Left hindlimb (tissue), 1 donor: ENCODE measurements at places on chromosomes 13 and 19.
A peak's percentile ranks its signal among the peaks of the same experiment; 100 is the strongest.

DNA sequence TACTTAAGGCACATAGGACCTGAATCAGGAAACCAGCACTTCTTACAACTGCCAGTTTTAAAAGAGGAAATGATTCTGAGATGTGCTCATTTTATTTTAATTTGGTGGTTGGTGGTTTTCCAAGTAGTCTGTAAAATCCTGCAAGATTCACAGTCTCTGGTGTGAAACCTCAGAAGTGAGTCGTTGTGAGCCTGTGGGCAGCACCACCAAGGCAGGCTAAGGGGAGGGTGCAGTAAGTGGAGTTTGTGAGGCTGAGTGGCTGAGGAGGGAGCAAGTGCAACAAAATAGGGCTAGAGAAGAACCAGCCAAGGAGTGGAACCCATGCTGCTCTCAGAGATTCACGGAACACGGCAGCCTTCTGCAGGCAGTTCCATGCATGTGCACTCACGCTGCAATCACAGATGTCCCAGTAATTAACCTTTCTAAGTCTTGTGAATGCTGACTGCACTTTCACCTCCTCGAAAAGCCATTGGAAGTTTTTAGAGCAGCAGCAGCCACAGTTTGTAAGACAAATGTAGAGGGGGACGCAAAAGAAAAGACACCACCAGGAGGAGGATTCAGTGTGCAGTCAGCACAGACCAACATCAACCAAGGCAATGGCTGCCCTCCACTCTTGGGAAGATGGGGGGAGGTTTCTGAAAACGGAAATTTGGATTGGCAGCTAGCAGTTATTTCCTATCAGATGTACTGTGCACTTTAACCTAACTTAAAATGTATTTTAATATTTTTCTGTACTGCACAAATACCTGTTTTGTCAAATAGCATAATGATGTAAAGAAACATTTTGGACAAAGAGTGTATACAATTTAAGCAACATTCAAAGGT is 44.9 kb downstream of the ESD start:
- DNase-seq, result no peak

DNA sequence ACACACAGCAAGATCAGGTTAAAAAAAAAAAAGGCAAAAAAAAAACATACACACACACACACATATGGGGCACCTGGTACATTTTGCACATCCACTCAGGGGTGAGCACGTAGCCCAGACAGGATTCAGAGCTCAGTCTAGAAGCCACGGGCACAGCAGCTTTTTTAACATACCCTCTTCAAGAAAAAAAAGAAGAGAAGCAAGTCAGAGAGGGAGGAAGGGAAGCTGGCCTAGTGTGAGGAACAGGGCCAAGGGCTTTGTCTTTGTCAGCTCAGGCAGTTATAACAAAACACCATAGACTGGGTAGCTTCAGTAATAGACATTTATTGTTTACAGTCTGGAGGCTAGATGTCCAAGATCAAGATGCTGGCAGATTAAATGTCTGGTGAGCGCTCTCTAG is 2.3 kb upstream of the TPM4 start:
- peak; percentile 22 for DNase-seq

GRCh38 chr13:71306821-71307220 is 560.2 kb downstream of the DACH1 start:
- DNase-seq, result no peak

DNA sequence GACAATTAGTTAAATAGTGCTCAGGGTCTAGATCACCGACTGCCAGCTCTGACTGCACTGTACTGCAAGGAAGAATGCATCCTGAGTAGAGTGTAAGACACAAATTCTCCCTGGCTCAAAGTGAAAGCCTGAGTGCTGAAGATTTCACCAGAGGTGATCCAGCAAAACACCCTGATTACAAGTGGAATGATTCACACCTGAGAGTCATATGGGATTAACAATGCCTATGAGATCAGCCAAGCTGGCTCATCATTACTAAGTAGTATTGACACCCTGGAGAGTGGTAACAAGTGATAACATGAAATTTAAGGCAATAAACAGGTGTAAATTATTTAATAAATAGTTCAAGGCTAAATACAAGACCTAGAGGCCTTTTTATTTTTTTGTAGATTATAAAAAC is 403.8 kb upstream of the PRR20A start:
- DNase-seq, result no peak
